ENCODE measurements at places on chromosomes 7 and 10.

- no peak for DNase-seq
Measured at GRCh38 chr10:25604591-25604990, 329.4 kb upstream of the MYO3A start.

- no peak for DNase-seq
Measured at GRCh38 chr10:7596356-7596755, 70.4 kb downstream of the ITIH5 start.

GRCh38 chr10:78115135-78115853 lies 81.6 kb downstream of the RPS24 start:
- DNase-seq = no peak

GRCh38 chr10:6755781-6756460 lies 175.8 kb upstream of the PRKCQ start:
- no peak for DNase-seq

DNA sequence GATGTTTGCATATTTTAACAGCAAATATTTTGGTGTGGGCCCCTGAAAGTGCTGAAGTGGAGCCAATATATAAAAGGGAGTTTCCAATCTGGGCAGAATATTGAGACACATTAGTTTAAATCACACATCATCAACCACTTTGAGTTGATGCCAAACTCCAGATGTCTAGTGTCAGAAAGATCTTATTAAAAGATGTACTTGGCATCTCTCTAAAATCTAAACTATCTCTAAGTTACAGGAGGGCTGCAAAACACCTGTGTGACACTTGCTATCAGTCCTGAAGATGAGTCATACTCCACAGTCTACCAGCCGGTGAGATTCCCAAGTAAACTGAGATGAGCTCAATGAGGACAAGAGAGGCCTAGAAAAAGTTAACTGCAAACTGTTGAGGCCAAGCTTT lies 11.4 kb downstream of the JAZF1 start:
- DNase-seq = no peak

- no peak for DNase-seq
Measured at GRCh38 chr10:7351894-7352293, 58.9 kb downstream of the SFMBT2 start.

- DNase-seq = no peak
Measured at GRCh38 chr7:1447551-1448244, 11.6 kb downstream of the MICALL2 start.

- DNase-seq = no peak
Measured at GRCh38 chr10:123287594-123288247, 133.5 kb downstream of the BUB3 start.

DNA sequence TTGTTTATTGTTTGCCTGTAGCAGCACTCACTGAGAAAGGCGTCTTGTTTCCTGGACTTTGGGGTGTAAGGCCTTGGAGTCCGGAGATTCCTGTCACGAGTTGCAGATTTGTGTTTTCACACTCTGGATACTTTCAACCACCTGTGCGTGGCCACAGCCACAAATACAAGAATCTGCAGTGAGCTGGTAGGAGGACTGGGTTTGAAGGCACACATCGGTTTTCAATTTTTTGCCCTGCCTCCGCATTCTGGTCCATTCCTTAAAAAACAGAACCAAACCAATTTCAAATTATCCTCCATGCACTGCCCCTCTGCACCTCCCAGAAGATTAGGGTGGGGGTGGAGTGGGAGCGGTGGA lies 619 bp downstream of the EXOC4 start:
- no peak for DNase-seq

DNA sequence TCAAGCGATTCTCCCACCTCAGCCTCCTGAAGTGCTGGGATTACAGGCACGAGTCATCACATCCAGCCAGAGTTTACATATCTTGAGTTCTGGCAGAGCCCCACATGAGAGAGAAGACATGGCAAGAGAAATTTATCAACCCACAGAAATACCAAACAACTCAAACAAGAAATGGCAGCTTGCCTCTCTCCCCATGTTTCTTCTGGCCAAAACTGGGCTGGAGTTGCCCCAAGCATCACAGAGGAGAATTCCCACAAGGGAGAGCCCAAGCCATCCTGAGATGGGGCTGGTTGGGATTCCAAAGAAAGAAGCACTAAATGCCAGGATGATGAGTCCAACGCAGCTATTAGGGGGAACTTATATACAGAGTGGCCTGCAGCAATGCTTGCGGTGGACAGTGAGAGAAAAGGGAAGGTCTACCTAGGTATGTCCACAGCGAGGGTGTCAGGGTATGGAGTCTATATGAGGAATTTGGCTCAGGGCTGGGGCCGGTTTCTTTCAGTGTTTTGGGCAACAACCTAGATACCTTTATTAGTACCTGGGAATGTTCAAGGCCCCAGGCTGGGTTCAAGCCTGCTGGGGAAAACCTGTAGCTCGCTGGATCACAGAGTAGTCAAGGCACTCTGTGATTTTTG lies 14.5 kb upstream of the PAX4 start:
- peak; percentile 13 for DNase-seq

- DNase-seq = no peak
Measured at GRCh38 chr7:47266799-47267198, 315.1 kb downstream of the TNS3 start.

DNA sequence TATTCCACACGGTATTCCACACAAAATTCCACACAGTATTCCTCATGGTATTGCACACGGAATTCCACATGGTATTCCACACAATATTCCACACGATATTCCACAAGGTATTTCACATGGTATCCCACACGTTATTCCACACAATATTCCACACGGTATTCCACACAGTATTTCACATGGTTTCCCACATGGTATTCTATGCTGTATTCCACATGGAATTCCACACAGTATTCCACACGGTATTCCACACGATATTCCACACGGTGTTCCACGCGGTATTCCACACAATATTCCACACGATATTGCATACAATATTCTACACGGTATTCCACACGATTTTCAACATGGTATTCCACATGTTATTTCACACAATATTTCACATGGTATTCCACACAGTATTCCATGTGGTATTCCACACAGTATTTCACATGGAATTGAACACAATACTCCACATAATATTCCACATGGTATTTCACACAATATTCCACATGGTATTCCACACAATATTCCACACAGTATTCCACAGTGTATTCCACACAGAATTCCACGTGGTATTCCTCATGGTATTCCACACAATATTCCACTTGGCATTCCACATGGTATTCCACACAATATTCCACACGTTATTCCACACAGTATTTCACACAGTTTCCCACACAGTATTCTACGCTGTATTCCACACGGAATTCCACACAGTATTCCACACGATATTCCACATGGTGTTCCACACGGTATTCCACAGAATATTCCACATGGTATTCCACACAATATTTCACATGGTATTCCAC lies 136.0 kb upstream of the CHST15 start:
- DNase-seq = no peak

Data from T1000 (cell line).